ENCODE measurements at places on chromosomes 16 and 17. TPM values are rescaled to one million over a fixed set of nuclear protein-coding genes. Genes with fewer than 3 reads are reported as not detected.

The TMEM88 gene
- total RNA-seq: 2.9 TPM

- no peak overlapping the region for H3K27ac ChIP-seq
- no peaks in the 10 kb centered on the region for H3K27me3 ChIP-seq
- H3K4me1 ChIP-seq: peaks cover 36% of the 10 kb centered on the region
- no peak overlapping the region for H3K4me3 ChIP-seq
- peak; percentile 87 for DNase-seq
Observed at GRCh38 chr17:77429969-77430752, 289.4 kb downstream of the SEC14L1 start.

- no peaks in the 10 kb centered on the region for H3K4me1 ChIP-seq
- H3K36me3 ChIP-seq: no peaks in the 10 kb centered on the region
- DNase-seq: no peak
Observed at GRCh38 chr16:3358871-3359270, 3.2 kb downstream of the OR2C1 start.

GRCh38 chr17:81328978-81329926 is 34.1 kb upstream of the SLC38A10 start:
- H3K4me1 ChIP-seq: peaks cover 37% of the 10 kb centered on the region
- peak overlapping the region; percentile 70 for H3K4me3 ChIP-seq
- DNase-seq: peak; percentile 98
- peaks cover 28% of the 10 kb centered on the region for H3K36me3 ChIP-seq
- H3K27me3 ChIP-seq: no peaks in the 10 kb centered on the region

- H3K27ac ChIP-seq: peak within 1 kb of the TSS; percentile 93
- H3K27me3 ChIP-seq: no peaks in the 10 kb centered on the region
- peaks cover 48% of the 10 kb centered on the region for H3K36me3 ChIP-seq
- peak; percentile 66 for DNase-seq
- peaks cover 16% of the 10 kb centered on the region for H3K4me1 ChIP-seq
Observed at GRCh38 chr17:57987581-57988300, at the start of gene VEZF1. VEZF1 (minus strand) TSS chr17:57988254; CDS start chr17:57988111, 143 bp downstream.

GRCh38 chr16:10013364-10013763 is 168.9 kb downstream of the GRIN2A start:
- peak overlapping the region; percentile 27 for H3K27ac ChIP-seq
- peaks cover 31% of the 10 kb centered on the region for H3K4me1 ChIP-seq
- H3K4me3 ChIP-seq: no peak overlapping the region
- H3K27me3 ChIP-seq: no peaks in the 10 kb centered on the region
- no peak for DNase-seq
- H3K36me3 ChIP-seq: no peaks in the 10 kb centered on the region

All from Calu3 (cell line).